Left lung (tissue), 14 donors: ENCODE measurements at places on chromosomes 2 and 18.

DNA sequence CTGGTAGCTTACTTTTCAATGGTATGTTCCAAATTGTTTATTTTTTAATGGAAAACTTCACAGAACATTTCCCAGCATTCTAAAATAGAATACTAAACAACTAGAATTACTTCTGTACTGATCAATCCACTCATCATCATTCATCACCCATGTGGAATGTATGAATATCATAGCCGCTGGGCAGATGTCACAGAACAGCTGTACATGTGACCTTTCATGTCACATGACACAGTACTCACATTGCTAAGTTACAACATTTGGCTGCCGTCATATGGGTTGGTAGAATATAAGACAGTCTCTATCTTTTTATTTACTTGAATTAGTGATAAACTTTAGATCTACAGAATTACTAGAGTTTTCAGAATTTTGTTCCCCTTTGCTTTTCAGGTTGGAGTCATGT is 387.6 kb downstream of the ZEB2 start:
- DNase-seq: no peak

- no peak for DNase-seq
Observed at GRCh38 chr18:59238385-59238784, 18.4 kb downstream of the GRP start.

- DNase-seq: no peak
Observed at GRCh38 chr2:188279093-188279445, 12.6 kb upstream of the GULP1 start.

DNA sequence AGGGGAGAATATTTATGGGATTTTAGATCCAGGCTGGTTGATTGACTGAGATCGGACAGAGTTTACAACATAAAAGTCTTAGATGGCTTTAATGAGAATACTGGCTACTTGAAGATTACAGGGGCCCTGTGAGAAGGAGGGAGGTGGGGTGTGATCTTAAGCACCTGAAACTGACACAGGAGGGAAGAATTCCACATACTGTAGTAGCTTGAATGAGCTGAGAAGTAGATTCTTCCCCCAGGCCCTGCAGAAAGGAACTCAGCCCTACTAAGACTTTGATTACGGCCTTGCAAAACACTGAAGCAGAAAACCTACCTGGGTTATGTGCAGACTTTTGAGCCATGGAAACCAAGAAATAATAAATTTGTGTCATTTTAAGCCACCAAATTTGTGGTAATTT is 1062.9 kb upstream of the GYPC start:
- no peak for DNase-seq

DNA sequence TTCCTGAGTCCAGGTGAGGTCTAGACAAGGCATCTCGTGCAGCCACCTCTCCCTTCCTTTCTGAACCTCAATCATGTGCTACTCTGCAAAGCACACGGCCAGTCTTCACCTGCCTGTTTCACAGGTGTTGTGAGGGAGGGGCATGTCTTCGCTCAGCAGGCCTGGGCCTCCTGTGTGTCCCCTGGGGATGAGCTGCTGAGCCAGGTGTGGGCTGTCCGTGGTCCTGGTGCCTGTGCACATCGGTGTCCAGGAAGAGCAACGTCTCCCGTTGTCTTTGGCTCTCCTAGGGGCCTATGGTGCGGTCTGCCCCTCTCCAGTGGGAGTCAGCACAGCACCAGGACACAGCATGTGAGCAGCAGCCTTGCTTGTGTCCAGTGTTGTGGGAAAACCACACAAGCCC is 16.7 kb downstream of the ARHGEF4 start:
- DNase-seq: no peak

- no peak for DNase-seq
Observed at GRCh38 chr2:42877936-42878335, 85.6 kb upstream of the HAAO start.

DNA sequence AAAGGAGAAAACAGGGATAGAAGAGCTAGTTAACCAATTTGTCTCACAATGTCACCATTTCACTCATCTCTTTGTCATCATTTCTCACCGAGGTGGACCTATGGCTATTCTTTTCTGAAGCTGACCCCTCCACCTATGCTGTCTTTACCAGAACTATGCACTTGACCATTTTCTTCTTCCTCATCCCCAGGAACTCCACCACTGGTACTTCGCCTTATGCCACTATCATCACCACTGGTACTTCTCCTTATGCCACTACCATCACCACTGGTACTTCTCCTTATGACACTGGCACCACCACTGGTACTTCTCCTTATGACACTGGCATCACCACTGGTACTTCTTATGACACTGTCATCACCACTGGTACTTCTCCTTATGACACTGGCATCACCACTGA is 745.8 kb upstream of the CHAC2 start:
- no peak for DNase-seq

GRCh38 chr2:22253171-22253570 is 1129.4 kb downstream of the TDRD15 start:
- DNase-seq: no peak
